ENCODE measurements at places on chromosomes 2 and 18. TPM values are rescaled to one million over a fixed set of nuclear protein-coding genes. Genes with fewer than 3 reads are reported as not detected.

DNA sequence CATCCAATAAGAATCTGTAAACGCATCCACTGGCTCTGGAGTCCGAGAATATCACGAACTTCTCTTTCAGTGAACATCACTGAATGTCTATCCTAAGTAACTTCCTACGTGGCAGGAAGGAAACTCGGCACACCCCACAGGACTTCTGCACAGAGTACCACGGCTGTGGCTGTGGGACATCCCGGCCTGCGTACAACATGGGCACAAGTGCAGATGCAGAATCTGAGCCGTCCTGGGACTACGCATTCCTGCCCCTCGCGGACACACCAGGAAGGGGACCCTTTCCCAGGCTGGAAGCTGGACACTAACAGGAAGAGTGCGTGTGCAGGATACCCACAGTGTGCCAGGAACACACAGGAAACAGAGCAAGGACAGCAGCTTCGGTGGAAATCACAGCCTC is 60.6 kb downstream of the ZNF516 start:
- DNase-seq: no peak

- DNase-seq: no peak
These were observed 48.1 kb downstream of the CYRIA start for GRCh38 chr2:16617282-16618266.

GRCh38 chr2:15582710-15583357 is 8.8 kb upstream of the DDX1 start:
- DNase-seq: no peak

- DNase-seq: no peak
These were observed 26.7 kb downstream of the FBLN7 start for GRCh38 chr2:112164876-112165275.

Gene MEP1B
- total RNA-seq: not detected

DNA sequence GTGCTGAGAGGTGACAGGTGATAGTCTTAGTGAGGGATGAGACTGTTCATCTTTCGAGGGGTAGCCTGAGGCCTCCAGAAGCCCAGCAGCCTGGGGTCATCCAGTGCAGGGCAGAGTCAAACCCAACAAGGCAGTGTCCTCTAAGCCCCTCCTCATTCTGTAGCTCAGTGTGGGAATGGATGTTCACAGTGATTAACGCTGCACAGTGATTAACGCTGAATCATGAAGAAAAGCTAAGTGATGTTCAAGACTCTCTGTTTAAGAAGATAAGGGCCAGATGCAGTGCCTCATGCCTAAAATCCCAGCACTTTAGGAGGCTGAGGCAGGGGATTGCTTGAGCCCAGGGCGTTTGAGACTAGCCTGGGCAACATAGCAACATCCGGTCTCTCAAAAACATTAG is 56.3 kb upstream of the LAPTM4A start:
- no peak for DNase-seq

GRCh38 chr2:42274863-42275262 is 86.2 kb downstream of the COX7A2L start:
- DNase-seq: no peak

DNA sequence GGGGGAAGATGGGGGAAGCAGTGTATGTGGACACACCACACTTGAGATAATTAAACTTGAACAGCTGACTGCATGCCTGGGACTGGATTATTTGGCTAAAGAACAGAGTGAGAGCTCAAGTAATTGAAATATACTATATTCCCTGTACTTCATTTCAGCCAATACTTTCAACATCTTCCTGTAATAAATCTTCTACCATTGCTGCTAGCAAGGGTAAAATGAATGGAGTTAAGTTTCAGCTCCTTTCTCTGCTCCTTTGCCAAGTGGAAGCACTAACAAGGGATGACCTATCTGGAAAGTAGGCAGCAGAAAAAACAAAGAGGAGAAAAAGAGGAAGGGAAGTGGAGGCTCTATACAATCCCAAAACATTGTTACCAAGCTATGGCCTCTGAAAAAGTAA is 50.9 kb downstream of the MMADHC start:
- no peak for DNase-seq

Gene SETBP1
- 3.7 TPM for total RNA-seq

GRCh38 chr18:5705393-5705792 is 161.6 kb upstream of the EPB41L3 start:
- no peak for DNase-seq
